ENCODE measurements at places on chromosomes 1 and 21. TPM values are rescaled to one million over a fixed set of nuclear protein-coding genes. Genes with fewer than 3 reads are reported as not detected.

Gene TAS1R1
- polyA plus RNA-seq = not detected

Gene AJAP1
- polyA plus RNA-seq = not detected

Gene NCF2
- 43.4 TPM for polyA plus RNA-seq

Gene TNFSF4
- 15.2 TPM for polyA plus RNA-seq

Gene PEA15
- 68.2 TPM for polyA plus RNA-seq

Gene PGBD2
- 6.3 TPM for polyA plus RNA-seq

Gene SRSF10
- 245 TPM for polyA plus RNA-seq

Gene IFNAR1
- 60.7 TPM for polyA plus RNA-seq

Gene FMOD
- not detected for polyA plus RNA-seq

Gene ATP6V1G3
- polyA plus RNA-seq = not detected

Gene OR2L3
- polyA plus RNA-seq = not detected

DNA sequence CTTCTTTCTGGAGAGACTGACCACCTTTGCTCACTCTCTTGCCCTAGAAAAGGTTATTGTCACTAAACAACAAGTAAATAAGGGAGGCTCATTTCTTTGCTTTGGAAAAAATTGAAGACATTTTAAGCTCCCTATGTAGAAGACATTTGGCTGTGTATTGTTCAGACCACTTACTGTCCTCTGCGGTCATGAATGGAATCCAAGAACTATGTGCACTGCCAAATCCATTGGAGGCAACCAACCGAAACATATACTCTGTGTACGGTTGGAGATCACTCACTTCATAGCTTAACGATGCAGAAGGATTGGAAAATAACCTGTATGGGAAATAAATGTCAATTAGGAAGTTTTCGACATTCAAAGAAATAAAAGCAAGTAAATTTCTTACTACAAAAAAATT, 332.8 kb downstream of the KCTD3 start:
- DNase-seq = no peak

GRCh38 chr1:26171084-26172072, at the start of gene ZNF593OS:
TSS of gene ZNF593OS (minus strand) at chr1:26171832. CDS start at chr1:26171661, 171 bp downstream.
- DNase-seq = no peak

DNA sequence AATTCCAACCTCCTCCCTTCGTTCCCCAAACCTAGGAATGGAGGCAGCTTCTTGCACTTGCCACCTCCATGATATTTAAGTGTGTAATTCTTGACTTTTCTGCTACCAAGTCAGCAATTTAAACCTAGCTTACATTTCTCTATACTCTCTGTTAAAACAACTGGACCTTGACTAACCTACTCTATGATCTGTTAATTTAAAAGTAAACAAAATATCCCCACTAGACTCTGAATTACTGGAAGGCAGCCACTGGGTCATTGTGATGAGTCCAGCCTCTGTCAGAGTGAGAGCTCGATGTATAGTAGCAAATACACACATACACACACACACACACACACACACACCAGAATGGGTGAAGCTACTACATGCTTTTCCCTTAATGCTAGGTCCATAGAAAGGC, 40.0 kb upstream of the DHCR24 start:
- no peak for DNase-seq

DNA sequence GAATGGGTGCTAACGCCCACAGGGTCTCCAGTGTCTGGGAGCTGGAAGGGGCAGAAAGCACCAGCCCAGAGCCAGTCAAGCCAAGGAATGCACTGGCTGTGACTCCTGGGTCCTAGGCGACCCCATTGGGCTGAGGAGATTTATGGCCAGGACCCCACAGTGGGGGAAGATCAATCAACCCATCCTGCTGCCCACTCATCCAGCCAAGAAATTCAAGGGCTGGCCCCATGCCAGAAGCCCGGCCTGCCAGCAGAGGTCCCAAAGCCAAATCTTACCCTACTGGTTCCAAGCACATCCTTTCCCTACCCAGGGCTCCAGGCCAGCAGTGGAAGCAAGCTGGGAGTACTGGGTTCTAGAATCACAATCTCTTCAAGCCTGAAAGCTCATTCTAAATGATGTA, 6.8 kb upstream of the PDZK1IP1 start:
- DNase-seq = no peak

DNA sequence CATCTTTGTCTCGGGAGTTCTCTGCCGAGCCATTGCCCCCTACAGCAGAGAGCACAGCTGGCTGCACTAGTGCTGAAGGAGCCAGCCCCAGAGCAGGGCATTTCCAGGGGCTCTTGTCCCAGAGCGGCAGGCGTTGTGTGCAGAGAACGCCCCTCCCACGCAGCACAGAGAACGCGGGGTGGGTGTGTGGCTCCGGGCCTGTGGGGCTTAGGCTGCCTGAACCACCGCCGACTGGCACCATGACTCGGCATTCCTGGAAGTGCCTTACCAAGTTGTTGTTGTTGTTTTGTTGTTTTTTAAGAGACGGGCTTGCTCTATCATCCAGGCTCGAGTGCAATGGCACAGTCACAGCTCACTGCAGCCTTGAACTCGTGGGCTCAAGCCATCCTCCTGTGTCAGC, 15.8 kb upstream of the DIP2A start:
- DNase-seq = no peak

DNA sequence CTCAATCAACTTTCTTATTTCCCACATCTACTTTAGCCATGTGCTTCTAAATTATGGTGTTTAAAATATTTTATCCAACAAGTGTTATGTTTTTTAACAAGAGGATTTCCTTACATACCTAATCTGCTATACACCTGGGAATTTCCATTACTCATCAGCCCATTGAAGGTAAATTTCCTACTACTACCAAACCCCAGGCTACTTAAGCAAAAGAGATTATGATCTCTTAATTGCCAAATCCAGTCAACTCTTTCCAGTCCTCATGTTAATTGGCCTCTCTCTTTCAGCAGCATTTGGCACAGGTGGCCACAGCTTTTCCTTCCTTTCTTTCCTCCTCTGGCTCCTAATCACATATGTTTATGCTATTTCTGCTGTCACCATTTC, 5.1 kb upstream of the C1orf162 start:
- no peak for DNase-seq

GRCh38 chr1:200302192-200302920, 107.5 kb downstream of the ZNF281 start:
- no peak for DNase-seq

- DNase-seq = no peak
Measured at GRCh38 chr1:37161171-37161570, 126.9 kb upstream of the GRIK3 start.

- DNase-seq = no peak
Measured at GRCh38 chr1:34984793-34985608, at the start of gene TMEM35B. TSS of gene TMEM35B (minus strand) at chr1:34985347. CDS start at chr1:34985305, 42 bp downstream.

DNA sequence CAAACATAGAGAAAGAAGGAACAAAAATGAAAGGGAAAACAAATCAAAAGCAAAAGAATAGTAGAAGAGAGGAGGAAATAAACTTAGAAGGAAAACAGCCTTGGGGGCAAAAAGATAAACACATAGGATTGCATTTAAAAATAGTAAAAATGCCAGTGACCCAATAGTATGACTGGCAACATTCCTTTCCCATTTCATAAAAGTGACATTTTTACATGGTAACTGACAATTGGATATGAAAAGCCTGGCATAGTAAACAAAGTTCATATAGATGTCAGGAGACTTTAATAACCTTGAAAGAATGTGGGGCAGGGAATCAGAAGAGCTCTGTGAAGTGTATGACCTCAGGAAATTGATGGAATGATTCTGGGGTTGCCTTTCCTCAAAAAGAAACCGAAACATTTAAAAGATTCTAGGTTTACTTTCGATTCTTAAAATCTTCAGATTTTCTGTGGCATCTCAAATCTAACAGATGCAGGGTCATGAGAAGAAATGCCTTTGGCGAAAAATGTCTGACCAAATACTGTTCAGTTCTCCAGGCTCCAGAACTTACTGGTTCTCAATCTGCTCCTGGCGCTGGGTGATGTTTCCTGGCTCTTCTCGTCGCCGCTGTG, 33.7 kb downstream of the SPTA1 start:
- no peak for DNase-seq

- DNase-seq = no peak
Measured at GRCh38 chr1:204373911-204374310, 14.2 kb upstream of the PLEKHA6 start.

- DNase-seq = no peak
Measured at GRCh38 chr1:198377702-198378101, 162.8 kb downstream of the ATP6V1G3 start.

- DNase-seq = no peak
Measured at GRCh38 chr1:248782416-248783141, 27.0 kb upstream of the LYPD8 start.

DNA sequence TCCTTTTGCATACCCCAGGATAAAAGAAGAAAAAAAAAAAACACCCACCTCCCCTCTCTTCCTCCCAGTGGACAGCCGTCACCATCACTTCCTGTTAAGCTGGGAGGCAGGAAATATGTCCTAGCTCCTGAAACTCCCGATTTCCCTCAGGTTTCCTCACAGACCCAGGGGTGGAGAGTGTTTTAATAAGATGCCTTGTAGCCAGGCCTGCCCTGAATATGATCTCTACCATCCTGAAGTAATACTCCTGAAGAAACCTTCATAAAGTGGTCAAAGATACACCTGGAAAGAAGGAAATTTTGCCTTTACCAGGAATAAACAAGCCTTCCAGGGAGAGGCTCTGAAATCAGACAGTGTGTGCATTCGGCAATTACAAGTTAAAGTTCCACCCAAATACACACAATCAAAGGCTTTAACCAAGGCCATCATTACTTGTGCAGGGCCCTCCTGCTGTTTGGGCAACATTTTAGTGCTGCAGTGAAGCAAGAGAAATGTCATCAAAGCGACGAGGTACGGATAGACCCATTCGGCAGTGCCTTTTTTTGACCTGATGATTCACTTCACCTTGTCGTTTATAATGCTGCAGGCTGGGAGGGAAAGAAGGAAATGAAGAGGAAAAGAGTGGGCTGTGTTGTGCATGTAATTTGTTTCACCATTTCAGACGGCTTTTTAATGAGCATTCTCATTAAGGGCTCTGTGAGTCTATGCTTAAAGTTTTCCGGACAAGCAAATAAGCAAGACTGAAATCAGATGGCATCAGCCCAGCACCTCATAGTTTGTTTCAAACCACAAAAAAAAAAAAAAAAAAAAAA, 41.0 kb upstream of the RASAL2 start:
- no peak for DNase-seq

- no peak for DNase-seq
Measured at GRCh38 chr1:230191855-230192254, 124.8 kb downstream of the GALNT2 start.

GRCh38 chr1:183986941-183987340, 50.6 kb downstream of the COLGALT2 start:
- DNase-seq = no peak

GRCh38 chr21:16573578-16573977, 843.8 kb downstream of the USP25 start:
- no peak for DNase-seq

DNA sequence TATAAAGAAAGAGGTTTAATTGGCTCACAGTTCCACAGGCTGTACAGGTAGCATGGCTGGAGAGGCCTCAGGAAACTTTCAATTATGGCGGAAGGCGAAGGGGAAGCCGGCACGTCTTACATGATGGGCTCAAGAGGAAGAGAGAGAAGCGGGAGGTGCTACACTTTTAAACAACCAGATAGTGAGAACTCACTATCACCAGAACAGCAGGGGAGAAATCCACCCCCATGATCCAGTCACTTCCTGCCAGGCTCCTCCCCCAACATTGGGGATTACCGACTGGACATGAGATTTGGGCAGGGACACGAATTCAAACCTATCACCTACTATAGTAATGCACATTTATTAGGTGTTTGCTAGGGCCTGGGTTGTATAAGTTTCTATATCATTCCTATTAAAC, 117.8 kb downstream of the ZMYM4 start:
- DNase-seq = no peak

DNA sequence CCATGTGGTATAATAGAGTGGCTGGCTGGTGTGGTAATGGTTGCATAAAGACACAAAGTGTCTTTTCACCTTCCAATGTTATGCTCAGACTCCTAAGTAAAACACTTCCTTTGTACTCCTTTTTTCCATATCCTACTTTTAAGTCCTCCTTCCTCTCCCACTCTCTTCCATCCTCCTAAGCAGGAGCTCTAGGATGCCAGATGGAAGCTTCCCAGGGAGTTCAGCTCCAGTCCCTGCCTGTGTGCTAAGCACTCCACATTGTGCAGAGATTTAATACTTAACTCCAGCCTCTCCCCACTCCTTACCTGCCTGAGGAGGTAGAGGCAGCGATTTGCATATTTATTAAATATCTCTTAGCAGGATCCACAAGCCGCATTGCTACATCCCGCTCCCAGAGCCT, 60.5 kb upstream of the IGSF21 start:
- DNase-seq = no peak

DNA sequence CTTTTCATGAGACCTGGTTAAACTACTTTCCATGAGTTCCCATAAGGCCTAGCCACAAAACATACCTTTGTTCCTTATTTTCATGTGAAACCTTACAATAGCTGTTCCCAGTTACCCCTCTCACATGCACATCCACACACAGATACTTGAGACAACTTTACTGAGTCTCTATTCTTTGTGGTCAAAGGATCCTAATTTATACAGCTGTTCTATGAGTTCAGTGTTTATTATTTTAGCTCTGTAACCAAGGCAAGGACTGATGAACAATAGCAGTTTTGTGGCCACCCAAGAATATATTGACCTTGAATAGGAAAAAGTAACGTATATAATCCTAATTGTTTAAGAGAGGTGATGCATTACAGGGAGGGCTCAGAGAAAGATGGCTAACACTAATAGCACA, 160.5 kb upstream of the CACYBP start:
- no peak for DNase-seq

Data from GM12878 (cell line).